Hippocampal formation (tissue), 2 donors: ENCODE measurements at places on chromosomes 12 and 14.

DNA sequence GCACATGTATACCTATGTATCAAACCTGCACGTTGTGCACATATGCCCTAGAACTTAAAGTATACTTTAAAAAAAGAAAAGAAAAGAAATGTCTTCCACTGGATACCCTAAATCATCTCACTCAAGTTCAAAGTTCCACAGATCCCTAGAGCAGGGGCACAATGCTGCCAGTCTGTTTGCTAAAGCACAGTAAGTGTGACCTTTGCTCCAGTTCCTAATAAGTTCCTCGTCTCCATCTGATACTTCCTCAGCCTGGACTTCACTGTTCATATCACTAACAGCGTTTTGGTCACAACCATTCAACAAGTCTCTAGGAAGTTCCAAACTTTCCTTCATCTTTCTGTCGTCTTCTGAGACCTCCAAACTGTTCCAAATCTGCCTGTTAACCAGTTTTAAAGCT lies 118.3 kb downstream of the BMP4 start:
- no peak for DNase-seq

- DNase-seq = no peak
Measured at GRCh38 chr12:101551362-101552114, 43.2 kb upstream of the MYBPC1 start.

- no peak for DNase-seq
Measured at GRCh38 chr12:62278022-62278421, 17.8 kb downstream of the USP15 start.

DNA sequence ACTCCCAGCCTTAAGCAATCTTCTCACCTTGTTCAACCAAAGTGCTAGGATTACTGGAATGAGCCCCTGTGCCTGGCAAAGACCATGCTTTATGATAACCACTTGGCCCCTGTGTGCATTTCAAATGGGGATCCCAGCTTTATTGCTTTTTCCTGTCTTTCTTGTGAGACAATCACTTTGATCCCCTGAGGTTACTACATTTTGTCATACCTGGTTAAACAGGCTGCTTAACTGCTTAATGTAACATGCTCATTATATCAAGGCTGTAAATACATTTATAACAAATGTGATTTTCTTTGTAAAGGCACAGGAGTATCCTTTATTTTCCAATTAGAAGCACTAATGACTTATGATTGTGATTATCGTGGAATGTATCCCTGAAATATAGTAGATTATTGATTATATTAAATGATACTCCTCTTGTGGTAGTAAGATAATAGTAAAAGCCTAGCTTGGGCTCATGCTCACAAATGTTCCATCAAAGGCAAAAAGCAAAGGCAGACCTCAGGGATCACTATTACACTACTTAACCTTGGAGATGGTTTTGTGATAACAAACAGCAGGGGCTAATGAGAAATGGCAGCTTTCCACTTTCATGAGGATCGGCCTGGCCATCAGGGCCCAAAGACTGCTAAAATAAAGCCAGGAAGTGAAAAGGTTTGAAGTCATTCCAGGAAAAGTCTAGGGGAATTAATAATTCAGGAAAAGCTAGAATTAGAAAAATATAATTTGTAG lies 290.8 kb upstream of the MDGA2 start:
- no peak for DNase-seq

GRCh38 chr14:22400655-22401259 lies 188.3 kb downstream of the DAD1 start:
- no peak for DNase-seq

- no peak for DNase-seq
Measured at GRCh38 chr14:51954657-51955056, 34.7 kb upstream of the RTRAF start.

- DNase-seq = no peak
Measured at GRCh38 chr12:108699955-108700563, 31.3 kb downstream of the CORO1C start.

GRCh38 chr14:39232554-39233415 lies 930 bp upstream of the MIA2 start:
- no peak for DNase-seq

- DNase-seq = no peak
Measured at GRCh38 chr12:128857133-128857763, 4.0 kb downstream of the GLT1D1 start.

- DNase-seq = no peak
Measured at GRCh38 chr12:26648066-26648465, 184.9 kb downstream of the ITPR2 start.

DNA sequence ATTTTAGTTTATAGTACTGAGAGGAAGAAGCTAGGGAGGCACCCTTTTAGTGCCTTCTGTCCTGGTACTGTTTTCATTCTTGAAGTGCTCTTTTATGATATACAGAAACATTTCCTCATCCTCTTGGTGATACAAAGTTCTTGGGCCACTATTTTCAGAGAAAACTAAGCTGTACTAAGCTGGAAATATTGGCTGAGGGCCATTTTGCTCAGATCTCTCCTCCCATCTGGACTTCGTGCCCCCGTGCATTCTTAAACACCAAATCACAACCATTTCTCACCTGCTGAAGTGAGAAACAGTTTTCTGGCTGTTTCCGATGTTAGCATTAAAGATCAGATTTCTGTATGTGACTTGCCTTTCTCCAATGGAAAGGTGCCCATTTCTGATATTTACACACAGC lies 158.9 kb downstream of the FBXL14 start:
- no peak for DNase-seq

- DNase-seq = no peak
Measured at GRCh38 chr12:113162102-113163029, 12.8 kb downstream of the CFAP73 start.

DNA sequence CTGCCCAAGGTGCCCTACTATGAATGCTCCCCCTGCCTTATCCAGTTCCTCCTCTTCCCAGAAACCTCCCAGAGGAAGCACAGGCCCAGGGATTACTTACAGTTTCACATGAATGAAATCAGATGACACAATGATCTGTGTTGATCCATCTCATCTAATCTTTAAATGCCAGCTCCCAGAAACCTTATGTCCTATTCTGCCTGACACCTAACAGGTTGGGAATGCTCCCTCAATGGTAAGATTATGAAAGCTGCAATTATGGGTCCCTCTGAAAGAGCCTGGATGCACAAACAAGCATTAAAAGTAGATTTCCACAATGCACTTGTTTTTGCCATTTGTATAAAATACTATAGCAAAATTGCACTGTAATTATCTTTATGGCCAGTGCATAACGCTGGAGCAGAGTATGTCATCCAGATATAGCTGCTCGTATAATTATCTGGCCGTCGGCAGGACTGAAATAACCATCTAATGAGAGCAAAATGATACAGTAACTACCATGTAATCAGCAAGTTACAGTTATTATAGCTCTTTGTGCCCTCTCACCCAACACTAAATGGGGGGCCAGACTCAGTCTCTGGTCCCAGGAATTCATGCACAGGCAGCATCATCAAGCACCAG lies 4.4 kb upstream of the ZBTB39 start:
- no peak for DNase-seq

DNA sequence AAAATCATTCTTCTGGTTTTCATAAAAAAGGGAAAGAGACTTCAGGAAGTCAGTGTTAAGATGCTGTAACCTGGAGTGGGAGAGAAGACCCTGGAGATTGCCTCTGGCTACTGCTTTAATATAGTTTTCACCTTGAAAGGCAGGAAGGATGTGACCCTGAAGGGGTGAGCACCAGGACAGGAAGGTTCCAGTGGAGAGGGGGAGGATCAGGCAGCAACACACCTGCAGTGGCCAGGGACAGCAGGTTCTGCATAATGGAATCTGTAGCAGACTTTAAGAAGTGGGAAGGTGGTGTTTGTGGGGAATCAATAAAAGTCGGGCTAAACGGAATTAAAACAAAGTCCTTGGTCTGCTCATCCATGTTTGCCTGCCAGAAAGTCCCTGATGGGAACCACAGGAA lies 6.3 kb upstream of the HEATR5A start:
- DNase-seq = no peak

- no peak for DNase-seq
Measured at GRCh38 chr12:128312661-128313060, 45.7 kb downstream of the TMEM132C start.

DNA sequence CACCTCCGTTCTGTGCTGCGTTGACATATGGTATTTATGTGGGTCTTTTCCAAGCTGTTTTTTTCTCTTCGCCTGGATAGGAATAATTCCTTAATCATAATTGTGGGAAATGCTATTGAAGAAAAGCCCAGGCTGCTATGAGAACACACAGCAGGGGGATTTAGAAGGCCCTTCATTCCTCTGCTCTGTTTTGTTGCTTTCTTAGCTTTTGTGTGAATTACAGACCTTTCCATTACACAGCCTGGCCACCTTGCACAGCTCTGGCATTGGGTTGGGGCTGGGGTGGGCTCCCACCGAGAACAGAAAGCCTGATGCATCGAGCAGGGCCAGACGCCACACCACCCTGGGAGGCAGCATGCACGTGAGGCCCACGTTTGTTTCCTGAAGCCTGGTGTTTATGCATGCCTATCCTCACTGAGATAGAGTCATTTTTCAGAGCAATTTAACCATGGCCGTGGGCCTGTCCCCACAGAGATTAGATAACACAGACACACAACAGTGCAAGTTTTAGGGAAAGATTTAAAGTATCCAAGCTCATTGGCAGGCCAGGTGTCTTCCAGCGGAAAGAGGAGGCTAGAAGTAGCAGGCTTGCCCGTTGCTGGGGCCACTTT lies 287.6 kb upstream of the PWP1 start:
- DNase-seq = no peak

DNA sequence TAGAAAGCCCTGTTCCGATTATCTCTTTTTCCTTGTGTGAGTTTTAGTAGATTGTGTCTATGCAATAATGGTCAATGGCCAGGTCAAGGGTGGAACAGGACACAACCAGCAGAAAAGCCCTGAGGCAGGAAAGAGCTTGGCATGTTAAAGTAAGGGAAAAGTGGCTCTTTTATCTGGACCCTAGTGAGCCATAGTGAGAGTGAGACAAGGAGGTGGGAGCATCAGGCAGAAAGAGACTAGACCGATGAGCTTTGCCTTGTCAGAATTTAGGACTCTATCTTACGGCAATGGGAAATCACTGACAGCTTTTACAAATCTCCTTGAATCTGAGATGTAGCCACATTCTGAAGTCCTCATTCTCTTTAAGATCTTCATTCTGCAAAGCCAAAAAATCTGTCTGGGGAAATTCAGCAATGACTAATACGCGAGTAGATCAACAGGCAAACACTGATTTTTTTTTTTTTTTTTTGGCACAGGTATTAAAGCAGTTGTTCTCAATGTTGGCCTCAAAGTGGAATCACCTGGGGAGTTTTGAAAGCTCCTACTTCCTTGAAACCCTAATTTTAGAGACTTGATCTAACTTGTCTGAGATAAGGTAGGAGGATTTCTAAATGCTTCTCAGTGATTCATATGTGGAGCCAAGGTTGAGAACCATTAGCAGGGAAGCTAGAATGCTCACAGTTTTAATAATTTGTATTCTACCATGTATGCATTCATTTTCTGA lies 33.9 kb downstream of the TMEM19 start:
- no peak for DNase-seq

DNA sequence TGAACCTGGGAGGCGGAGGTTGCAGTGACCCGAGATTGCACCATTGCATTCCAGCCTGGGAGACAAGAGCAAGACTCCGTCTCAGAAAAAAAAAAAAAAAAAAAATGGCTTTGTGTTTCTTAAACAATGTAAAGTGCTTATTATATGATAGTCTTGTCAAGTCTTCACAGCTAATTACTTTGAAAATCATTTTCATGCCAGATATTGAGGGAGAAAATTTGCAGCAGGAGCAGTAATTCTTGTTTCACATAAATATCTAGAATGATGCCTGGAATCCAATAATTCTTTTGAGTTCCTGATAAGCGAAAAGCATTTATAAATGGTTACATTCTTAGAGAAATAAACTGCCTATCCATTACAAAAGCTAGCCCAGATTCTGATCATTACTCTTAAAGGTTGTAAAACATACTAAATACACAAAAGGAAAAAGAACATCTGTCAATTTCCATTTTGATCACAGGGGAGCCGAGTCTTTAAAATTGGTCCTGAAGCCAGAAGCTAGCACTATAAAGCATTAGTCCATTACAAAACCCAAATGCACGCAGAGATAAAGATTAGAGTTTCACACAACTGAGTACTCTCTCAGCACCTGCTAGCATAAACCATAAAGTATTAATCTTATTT lies 50.3 kb downstream of the IFT81 start:
- no peak for DNase-seq

DNA sequence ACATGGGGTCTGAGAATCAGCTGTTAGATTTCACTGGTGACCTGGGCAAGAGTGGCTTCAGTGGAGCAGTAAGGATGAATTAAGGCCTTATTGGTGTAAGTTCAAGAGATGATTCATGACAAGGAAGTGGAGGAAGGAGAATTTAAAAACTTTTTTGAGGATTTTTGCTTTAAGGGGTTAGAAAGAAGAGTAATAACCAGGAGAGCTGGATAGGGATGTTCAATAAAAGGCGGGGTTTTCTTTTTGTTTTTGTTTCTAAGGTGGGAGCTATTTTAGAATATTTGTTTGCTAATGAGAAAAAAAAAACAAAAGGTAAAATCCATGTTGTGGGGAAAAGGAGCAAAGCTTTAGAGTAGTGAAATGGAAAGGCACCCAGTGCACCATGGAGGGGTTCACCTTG lies 15.2 kb upstream of the TUBA1B start:
- DNase-seq = no peak

GRCh38 chr12:104852102-104852501 lies 106.0 kb downstream of the SLC41A2 start:
- no peak for DNase-seq

- DNase-seq = no peak
Measured at GRCh38 chr12:67599691-67600090, 48.9 kb upstream of the DYRK2 start.

GRCh38 chr12:38695057-38695456 lies 210.3 kb downstream of the CPNE8 start:
- DNase-seq = no peak

DNA sequence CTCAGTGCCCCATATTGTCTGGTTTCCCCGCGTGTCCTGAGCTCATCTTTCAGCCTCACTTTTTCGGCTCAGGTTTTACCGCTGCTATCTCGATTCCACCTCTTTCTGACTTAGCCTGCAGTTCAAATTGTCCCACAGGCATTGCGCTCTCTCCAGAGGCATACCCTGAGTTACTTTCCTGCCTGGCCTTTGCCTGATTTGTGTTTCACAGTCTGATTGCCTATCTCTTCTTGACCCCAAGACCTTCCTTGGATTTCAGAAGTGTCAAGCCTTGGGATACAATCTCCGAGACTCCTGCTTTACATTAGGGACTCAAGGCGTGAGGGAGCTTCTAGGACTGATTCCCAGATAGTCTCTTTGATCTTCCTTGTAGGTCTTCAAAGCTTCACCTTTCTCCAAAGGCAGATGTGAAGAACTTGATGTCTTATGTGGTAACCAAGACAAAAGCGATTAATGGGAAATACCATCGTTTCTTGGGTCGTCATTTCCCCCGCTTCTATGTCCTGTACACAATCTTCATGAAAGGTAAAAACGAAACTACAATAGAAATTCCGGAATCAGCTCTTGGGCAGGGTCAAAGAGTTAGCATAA lies 629 bp downstream of the LETMD1 start:
- DNase-seq = no peak
